ENCODE measurements at places on chromosomes 16 and 17. TPM values are rescaled to one million over a fixed set of nuclear protein-coding genes. Genes with fewer than 3 reads are reported as not detected.

The KRT9 gene
- not detected for total RNA-seq

The VAMP2 gene
- total RNA-seq = 17.3 TPM

The HSD11B2 gene
- total RNA-seq = 1.2 TPM

The TBC1D26 gene
- total RNA-seq = not detected

The RNF222 gene
- total RNA-seq = not detected

DNA sequence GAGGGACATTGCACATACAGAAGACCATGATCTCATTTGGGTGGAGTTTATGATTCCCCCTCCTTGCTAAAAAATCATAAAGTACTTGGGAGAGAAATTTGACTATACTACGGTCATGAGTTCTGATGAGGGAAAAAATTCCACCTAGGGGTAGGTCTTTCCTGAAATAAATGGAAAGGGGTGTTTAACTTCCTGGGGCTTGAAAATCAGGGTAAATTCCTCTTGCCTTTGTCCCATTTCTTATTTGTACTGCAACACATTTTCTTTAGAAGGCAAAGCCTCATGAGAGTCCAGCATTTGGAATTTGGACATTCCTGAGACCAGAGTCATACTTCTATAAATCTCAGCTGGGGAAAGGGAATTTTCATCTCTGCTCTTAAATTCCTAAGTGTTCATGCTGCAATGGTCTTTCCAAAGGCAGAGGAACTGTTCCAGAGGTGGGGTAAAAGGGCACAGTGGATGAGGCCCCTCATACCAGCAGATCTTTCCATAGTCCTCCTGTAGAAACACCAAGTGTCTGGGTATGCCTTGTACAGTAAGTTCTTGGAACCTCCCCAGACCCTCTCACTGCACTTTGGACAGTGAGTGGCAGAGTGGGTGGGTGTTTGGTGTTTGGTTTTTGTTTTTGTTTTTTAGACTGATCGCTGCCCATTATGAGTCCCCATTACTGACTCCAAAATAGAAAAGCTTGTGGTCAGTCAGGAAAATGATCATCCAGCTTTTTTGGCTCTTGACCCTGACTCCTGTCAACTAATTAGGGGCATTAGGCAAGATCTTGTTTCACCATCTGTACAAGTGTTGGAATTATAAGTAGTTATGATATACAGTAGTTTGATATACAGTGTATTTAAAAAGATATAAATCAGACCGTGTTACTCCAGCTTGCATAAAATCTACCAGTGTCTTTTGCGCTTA is 6.0 kb downstream of the LYRM1 start:
- H3K27me3 ChIP-seq = no peaks in the 10 kb centered on the region
- H3K4me3 ChIP-seq = no peak overlapping the region
- peak overlapping the region; percentile 98 for H3K27ac ChIP-seq
- DNase-seq = peak; percentile 73
- H3K4me1 ChIP-seq = peaks cover 64% of the 10 kb centered on the region

DNA sequence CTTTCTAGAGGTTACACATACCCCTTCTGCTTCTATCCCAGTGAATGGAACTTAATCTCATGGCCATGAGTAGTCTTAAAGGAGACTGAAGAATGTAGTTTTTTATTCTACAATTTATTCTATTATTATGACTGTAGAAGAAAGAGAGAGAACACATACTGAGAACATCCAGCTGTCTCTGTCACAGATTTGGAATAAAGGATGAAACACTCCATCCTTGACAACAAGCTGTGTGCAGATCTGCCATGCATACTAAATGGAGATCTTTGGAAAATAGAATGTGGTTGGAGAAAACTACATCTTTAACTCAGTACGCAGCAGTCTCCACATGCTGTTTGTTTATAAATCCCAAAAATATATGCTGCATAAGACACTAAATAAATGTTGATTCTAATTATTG is 54.1 kb upstream of the NUDT7 start:
- no peak overlapping the region for H3K27ac ChIP-seq
- no peaks in the 10 kb centered on the region for H3K4me1 ChIP-seq
- H3K27me3 ChIP-seq = no peaks in the 10 kb centered on the region
- no peak overlapping the region for H3K4me3 ChIP-seq
- no peaks in the 10 kb centered on the region for H3K36me3 ChIP-seq
- peak; percentile 58 for DNase-seq

GRCh38 chr17:6539871-6540270 is 16.5 kb downstream of the PITPNM3 start:
- H3K4me1 ChIP-seq = no peaks in the 10 kb centered on the region
- H3K36me3 ChIP-seq = peaks cover 21% of the 10 kb centered on the region
- no peak overlapping the region for H3K27ac ChIP-seq
- H3K27me3 ChIP-seq = no peaks in the 10 kb centered on the region
- no peak overlapping the region for H3K4me3 ChIP-seq

GRCh38 chr16:12539185-12539929 is 264.3 kb downstream of the CPPED1 start:
- H3K4me1 ChIP-seq = no peaks in the 10 kb centered on the region
- H3K4me3 ChIP-seq = no peak overlapping the region
- H3K36me3 ChIP-seq = no peaks in the 10 kb centered on the region
- no peak overlapping the region for H3K27ac ChIP-seq
- DNase-seq = no peak
